ENCODE measurements at places on chromosomes 2 and 18. TPM values are rescaled to one million over a fixed set of nuclear protein-coding genes. Genes with fewer than 3 reads are reported as not detected.

DNA sequence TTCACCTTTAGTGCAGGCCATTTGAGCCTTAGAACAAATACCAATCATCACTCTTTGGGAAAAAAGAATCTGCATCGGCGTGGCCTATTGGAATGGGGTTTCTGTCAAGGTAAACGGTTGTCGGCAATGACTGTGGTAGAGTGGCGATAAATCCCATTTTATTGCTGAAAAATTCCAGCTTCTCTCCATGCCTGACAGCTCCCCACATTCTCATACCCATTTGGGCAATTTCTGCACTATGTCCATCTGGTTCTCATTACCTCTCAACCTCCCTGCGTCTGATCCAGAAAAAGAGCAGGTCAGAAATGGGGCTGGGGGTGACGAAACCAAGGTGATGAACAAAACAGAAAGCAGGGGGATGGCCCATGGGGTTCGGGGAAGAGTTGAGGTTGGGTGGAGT is 254.0 kb downstream of the MEIS1 start:
- no peak for DNase-seq

- DNase-seq: no peak
Observed at GRCh38 chr18:35653392-35654135, 72.0 kb downstream of the GALNT1 start.

The TEKT4 gene
- total RNA-seq: 0.69 TPM

DNA sequence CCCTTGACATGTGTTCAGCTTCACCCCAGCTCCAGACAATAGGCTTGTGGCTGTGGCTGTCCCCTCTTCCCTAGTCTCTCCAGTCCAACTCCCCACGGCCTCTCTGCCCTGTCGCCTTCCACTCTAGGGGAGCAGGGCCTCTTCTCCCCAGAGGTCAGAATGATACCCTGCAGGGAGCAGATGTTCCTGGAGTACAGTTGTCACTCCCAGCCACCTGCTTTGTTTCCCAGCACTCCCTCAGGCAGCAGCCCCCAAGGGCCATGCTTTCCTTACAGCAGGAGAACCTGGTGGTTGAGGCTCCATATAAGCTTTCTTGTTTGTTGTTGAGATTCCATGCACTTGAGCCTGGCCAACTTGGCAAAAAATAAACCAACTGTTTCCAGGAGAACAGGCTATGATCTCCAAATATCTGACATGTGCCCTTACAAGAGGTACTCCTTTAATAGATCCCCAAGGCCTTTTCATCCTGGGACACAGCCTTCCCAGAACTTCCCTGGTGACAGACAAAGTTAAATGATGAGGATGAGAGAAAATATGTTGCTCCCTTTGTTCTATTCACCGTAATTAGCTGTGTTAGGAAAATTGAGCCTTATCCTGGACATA is 45.1 kb downstream of the DPYSL5 start:
- no peak for DNase-seq

The AGXT gene
- total RNA-seq: not detected
